ENCODE measurements at places on chromosomes 11 and 22.

DNA sequence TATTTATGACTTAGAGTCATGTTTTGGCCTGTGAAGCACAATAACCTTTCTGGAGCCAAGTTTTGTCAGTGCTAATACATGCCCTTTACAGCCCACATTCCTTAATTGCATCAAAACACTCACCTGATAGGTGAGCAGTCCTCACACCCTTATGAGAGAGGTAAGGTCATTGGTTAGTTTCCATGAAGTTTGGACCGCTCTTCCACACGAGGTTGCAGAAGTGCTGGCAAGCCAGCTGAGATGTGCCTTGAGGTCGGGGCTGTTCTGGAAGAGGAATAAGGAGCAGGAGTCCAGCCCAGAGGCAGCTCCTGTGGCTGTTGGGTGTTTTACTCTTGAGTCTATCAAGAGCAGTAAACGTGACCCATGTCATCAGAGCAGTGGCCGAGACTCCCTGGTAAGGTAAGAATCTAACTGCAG, 76.3 kb downstream of the CYB5R2 start:
- DNase-seq: no peak

DNA sequence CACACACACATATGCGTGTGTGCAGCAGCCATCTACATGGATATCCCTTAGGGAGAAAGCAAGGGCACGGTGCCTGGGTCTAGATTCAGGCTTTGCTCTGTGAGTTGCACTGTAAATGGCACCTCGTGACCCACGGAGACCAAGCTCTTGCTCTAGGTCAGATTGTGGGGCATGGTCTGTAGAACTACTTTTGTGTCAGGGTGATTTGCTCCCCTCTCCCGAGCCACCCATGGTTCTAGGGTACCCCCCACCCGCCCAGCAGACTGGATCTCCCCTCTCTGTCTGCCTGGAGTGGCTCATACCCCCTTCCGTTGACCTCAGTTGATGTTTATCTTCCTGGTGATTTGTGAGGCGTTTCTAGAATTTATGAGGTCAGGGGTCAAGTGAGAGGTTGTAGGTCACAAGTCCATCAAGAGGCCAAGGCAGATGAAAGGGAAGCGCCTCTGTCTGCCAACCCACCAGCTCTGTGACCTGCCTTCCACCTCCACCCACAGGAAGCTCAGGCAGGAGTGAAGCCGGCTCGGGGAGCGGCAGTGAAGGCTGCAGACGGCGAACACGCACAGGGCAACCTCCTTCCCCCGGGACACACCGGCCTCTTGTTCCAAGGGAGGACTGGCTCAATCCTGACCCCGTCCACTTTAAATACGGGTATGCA, 76.2 kb upstream of the TTLL12 start:
- DNase-seq: peak; percentile 63

- no peak for DNase-seq
These were observed 22.7 kb upstream of the PLEKHA7 start for GRCh38 chr11:17036666-17037658.

- no peak for DNase-seq
These were observed 6.1 kb downstream of the MRPL11 start for GRCh38 chr11:66432597-66432996.

DNA sequence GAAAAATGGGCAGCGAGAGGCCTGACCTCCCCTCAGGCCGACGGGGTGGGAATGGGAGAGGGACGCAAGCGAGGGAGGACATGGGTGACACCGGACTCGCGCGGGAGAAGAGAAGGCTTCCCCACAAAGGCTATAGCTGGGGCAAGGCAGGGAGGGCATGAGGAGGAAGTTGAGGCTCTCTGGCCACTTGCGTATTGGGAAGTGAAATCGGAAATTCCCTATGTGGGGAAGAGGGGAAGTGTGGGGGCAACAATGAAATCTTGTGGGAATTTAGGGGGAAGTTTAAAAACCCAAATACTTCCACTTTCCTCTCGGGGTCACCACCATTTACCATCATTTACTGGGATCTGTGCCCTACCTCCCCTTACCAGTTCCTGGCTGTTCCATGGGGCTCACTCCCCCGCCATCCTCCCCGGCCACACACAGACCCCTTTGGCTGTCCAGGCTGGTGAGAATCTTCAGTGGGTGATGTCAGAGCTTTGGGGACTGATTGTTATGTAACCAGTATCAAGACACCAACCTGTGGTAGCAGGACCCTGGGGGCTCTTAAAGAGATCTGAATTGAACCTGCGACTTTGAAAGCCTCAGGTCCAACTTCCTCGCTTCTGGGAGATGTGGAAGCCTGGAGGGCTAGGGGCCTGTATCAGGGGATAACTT, 951 bp upstream of the EHD1 start:
- DNase-seq: no peak

DNA sequence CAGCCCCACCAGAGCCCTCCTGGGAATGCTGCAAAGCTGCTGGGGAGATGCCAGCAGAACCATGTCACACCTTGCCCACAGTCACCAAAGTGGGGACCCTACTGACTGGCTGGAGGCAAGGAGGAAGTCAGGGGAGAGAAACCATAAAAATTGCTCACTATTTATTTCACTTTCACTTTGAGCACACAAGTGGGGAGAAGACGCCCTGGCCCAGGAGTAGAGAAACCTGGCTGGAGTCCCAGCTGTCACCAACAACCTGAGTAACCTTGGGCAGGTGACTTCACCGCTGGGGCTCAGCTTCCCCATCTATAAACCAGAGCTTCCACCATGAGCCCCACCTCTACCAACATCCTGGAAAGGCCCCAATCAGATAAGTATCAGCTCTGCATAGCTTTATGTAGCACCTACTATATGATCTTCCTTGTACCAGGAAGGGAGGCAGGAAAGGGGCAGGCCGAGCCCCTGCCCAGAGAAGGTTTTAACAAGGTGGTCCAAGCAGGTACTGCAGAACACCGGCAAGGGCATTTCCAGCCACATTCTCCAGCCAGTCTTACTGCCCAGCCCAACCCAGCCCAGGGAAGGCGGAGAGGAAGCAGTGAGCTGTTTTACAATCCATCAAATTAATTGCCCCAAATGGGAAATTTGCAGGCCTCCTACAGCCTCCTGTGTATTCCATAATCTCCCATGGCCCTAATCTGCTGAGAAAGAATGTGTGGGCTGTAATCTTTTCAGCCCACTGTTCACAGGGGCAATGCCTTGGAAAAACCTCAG, 27.6 kb downstream of the PLEKHA7 start:
- peak; percentile 60 for DNase-seq

DNA sequence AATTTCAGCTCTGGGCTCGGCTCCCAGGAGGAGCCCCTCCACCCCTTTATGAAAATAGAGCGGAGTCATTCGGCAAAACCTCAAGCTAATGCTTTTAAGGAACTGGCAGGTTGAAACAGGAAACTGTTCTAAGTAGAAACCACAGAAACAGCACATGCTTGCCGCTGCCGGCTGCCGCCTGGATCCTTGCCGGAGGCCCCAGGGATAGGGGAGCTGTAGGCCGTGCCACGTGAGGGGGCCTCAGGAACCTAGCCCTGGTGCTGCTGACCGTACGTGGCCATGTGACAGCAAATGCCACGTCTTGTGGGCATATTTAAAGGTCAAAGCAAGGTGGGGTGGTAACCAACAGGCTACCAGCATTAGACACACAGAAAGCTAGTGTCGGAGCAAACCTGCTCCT, 77.9 kb upstream of the TIMP3 start:
- DNase-seq: peak; percentile 59

DNA sequence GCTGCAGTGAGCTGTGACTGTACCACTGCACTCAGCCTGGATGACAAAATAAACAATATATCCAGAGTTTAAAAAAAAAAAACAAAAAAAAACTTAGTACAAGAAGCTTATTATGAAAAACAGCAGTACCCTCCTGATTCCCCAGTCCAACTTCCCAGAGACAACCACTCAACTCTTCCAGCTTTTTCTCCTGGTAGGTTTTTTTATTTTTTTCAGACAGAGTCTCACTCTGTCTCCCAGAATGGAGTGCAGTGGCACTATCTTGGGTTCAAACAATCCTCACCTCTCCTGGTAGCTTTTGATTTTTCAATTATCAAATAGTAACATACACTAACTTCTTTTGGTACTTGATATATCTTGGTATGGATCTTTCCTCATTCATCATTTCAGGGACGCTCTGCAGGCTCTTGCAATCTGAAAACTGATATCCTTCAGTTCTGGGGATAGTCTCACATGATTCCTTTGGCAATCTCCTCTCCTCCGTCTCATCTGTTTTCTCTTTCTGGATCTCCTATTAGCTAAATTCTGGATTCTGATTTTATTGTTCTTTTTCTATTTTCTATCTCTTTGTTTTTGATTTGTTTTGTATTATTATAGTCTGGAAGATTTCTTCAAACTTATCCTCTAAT, 44.9 kb downstream of the ALG9 start:
- DNase-seq: no peak

GRCh38 chr11:45801723-45802315, 3.1 kb upstream of the SLC35C1 start:
- no peak for DNase-seq

GRCh38 chr22:45071618-45072017, 61.8 kb upstream of the PHF21B start:
- no peak for DNase-seq

- no peak for DNase-seq
These were observed 179.2 kb upstream of the ARHGAP20 start for GRCh38 chr11:110891411-110891810.

DNA sequence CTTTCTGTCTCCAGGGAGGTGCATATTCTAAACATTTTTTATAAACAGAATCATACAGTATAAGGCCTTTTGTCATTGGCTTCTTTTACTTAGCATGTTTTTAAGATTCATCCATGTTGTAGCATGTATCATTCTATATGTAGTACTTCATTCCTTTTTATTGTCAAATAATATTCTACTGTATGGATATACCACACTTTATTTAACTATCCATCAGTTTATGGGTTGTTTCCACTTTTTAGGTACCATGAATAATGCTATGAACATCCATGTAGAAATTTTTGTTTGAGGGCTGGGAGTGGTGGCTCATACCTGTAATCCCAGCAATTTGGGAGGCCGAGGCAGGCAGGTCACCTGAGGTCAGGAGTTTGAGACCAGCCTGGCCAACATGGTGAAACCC, 73.1 kb downstream of the PHF21A start:
- no peak for DNase-seq

GRCh38 chr11:68650801-68651200, 33.5 kb upstream of the GAL start:
- no peak for DNase-seq

DNA sequence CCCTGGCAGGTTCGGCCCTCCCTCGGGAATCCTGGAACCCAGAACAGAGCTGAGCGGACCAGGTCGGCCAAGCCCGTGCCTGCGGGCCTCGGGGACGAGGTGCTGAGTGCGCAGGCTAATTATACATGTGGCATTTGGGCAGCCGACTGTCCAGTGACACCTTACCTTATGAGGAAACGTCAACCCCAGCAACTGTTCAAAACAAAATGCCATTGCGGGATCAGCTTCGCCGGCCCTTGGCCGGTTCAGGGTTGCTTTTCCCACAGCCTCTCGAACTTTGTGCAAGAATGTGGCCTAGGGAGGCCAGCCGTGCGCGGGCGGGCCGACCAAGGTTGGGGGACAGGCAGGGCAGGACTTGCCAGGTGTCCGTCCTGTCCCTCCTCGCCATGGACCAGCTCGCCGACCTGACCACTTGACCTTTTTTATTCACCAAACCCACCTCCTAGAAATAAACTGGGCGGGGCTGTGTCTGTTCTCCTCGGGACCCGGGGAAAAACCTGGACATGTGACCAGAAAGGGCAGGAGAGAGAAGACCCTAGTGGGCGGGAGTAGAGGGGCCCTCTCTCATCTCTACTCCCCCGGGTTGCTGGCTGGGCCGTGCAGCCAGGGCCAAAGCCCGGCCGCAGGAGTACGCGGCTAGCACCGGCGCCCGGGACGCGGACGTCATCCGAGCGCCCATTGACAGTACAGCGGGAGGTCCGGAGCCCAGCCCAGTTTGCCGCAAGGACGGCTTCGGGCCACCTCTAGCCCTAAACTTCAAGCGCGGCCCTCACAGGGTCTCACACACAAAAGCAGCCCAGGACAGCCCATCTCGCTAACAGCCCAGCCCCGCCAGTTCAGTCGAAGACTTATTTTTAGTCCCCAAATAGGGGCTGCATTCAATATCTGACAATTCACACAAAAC, 134.3 kb upstream of the C11orf58 start:
- no peak for DNase-seq

- no peak for DNase-seq
These were observed 299.3 kb downstream of the NXPE2 start for GRCh38 chr11:114977651-114978050.

DNA sequence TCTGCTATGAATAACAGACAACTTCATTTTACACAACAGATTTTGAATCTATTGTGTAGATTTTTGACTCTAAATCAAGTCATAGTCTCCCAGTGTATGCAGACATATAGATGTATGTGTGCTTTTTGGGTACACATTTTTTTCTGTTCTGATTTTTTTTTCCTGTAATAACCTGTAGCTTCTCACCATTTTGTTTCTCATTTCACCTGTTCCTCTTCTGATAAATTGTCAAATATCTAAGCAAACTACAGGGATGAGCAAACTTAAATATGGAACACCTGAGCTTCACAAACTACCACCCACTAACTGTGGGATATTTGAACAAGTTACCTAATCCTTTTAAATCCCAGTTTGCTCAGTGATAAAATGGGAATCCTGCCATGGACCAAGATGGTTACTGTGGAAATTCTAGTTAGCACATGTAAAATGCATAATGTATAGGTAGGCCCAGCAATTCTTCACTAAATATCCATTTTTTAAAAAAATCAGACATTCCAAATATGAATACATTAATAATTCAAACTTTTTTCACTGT, 15.7 kb downstream of the LGR4 start:
- no peak for DNase-seq

DNA sequence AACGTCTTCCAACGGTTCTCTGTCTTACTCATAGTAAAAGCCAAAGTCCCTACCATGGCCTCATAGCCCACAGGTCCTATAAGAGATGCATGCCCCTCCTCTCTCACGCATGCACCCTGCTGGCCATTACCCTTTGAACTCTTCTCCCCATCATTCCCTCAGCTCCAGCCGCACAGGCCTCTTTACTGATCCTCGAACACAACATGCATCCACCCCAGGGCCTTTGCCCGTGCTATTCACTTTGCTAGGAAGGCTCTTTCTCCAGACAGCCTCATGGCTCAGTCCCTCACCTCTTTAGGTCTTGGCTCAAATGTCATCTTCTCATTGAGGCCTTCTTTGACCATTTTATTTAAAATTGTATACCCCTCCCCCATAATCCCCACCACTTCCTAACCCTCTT, 7.5 kb downstream of the AP1B1 start:
- no peak for DNase-seq

DNA sequence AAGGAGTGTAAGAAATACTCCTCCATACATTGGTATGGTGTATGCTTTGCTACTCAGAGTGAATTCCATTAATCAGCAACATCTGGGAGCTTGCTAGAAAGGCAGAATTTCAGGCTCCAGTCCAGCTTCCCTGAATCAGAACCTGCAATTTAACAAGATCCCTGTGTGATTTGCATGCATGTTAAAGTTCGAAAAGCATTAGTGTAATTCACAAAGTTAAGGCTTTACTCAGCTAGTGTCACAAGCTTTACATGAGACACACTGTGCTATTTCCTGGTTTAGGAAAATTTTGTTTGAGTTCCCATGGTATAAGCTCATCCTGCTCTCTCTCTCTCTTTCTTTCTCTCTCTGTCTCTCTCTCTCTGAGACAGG, 37.0 kb upstream of the HEPHL1 start:
- no peak for DNase-seq

GRCh38 chr11:14309425-14310192, 49.4 kb downstream of the RRAS2 start:
- DNase-seq: no peak

- no peak for DNase-seq
These were observed 63.9 kb upstream of the USP47 start for GRCh38 chr11:11777897-11778296.
